ENCODE measurements at places on chromosomes 5 and 9. TPM values are rescaled to one million over a fixed set of nuclear protein-coding genes. Genes with fewer than 3 reads are reported as not detected.

GRCh38 chr9:7174884-7175283 is 417.1 kb downstream of the KDM4C start:
- DNase-seq = no peak

- DNase-seq = no peak
Measured at GRCh38 chr5:174947548-174947947, 223.2 kb downstream of the MSX2 start.

DNA sequence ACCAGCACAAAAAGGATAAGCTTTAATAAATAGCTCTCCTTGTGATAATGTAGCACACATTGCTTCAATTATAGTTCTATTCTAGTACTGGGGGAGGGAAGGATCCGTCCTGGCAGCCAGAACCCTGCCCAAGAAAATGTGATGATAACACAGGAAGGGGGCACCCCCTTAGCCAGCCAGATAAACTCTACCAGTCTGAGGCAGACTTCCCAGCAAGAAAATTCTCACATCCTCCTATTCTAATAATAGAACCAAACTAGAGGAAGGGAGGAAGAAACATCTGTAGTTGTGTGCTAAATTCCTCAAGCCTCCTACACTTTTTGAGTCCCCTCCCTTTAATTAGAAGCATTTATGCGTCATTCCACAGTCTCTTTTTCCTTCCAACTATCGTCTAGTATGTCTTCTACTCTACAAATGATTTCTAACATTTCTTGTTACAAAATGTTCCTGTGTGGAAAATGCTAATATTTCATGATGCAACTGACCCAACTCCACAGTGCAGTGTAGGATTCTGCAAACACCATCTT is 261.0 kb downstream of the SEMA5A start:
- no peak for DNase-seq

GRCh38 chr9:91905991-91906469 is 44.0 kb downstream of the ROR2 start:
- DNase-seq = no peak

DNA sequence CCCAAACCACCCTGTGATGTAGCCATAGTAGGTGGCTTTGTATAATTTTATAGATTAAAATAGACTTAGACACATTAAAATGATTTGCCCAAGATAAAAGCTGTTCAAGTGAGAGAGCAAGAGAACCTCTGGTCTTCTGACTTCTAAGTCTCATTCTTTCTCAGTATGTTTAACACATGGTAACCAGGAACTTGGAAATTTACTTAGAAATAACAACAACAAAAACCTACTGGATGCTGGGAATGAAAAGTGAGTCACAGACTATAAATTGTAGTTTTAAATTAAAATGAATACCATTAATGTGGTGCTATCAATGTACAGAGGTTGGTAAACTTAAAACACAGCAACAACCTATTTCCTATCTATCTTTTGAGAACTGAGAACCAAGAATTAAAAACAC is 30.4 kb downstream of the HMGCR start:
- DNase-seq = no peak

NME5 gene
- total RNA-seq = 2.6 TPM

All from pancreas (tissue), 10 donors.